ENCODE measurements at places on chromosomes 1 and 21.

- no peak for DNase-seq
Observed at GRCh38 chr21:43317959-43318358, 109.0 kb downstream of the SIK1 start.

GRCh38 chr1:54408147-54409066 lies 2.2 kb upstream of the SSBP3 start:
- DNase-seq = peak; percentile 93

- no peak for DNase-seq
Observed at GRCh38 chr1:202639500-202639899, 70.8 kb downstream of the SYT2 start.

DNA sequence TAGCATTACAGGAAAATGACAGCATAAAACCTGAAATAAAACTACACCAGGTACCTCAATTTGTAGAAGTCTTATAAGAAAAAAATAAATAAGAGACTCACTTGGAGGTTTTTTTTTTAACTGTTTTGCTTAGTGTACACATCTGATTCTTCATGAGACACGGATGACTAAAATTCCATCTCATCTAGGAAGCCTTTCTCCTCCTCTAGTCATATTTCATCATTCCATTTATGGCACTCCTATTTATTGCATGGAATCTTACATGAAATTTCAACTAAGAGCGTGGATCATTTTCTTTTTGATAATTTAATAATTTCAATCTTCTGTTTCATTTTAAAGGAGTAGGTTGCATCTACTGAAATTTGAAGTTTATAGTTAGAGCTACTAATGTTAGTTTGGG lies 1.6 kb upstream of the PTGS2 start:
- DNase-seq = peak; percentile 57

- DNase-seq = no peak
Observed at GRCh38 chr21:24976238-24976637, 631.0 kb downstream of the MRPL39 start.

DNA sequence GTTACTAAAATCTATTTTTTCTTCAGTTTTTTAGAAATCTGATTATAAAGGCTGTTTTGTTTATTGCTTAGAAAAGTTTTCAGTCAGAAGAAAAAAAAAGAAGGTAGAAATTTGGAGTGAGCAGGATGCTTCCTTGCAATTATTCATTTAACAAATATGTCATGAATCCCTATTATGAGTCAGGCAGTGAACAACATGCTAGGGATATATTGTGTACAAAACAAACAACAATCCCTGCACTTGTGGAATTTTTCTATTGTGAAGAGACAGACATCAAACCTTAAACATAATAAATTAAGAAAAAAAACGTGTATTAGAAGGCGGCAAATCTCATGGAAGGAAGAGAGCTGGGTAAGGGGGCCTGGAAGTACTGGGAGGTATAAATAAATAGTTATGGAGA lies 664.1 kb upstream of the CAMK1G start:
- DNase-seq = peak; percentile 30

DNA sequence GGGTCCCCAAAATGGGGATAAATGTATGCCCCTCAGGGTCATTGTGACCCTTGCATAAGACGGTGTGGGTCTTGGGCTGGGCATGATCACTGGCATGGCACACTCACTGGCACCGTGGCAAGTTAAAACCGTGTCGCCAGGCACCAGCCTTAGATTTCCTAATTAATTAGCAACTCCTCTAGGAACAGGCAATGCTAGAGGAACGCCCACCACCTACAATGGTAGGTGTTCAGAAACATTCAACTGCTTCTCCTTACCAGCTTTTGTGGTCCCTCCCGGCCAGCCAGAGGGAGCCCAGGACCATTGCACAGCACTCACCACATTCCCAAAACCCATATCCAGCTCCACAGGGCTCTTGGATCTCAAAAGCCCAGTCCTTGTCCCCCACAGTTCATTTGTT lies 36.4 kb downstream of the EPHA2 start:
- DNase-seq = no peak

DNA sequence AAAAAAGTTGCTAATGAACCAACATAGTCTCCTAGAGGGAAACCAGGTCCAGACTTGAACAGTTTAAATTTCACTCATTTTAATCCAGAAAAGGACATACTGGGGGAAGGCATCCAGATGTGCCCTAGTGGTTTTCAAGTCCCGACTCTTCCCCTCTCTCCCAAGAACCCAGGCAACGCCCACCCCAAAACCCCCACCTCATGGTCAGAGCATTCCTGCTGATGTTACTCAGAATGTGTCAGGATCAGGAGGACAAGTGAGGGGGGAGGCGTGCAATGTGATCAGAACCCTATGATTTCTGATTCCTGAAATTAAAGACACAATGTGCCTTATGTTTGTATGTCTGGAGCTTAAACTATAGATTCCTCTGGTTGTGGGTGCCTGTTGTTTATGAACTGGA lies 1.6 kb upstream of the CTSK start:
- peak; percentile 94 for DNase-seq

DNA sequence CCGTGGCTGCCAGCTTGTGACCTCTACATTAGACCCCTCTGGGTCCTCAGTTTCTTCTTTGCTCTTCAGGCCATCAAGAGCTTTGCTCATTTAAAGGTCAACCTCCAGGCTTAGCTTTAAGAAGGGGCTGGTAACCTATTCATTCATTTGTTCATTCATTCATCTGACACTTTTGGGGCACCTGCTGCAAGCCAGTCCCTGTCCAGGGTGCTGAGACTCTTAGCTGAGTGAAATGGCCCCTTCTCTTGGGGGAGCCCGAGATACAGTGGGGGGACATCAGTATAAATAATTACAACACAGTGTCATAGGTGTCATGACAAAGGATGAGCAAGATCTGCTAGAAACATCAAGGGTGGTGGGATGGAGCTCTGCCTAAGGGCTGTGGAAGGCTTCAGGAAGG lies 10.5 kb upstream of the TTC4 start:
- DNase-seq = no peak

GRCh38 chr1:60223158-60223557 lies 149.6 kb upstream of the C1orf87 start:
- no peak for DNase-seq

DNA sequence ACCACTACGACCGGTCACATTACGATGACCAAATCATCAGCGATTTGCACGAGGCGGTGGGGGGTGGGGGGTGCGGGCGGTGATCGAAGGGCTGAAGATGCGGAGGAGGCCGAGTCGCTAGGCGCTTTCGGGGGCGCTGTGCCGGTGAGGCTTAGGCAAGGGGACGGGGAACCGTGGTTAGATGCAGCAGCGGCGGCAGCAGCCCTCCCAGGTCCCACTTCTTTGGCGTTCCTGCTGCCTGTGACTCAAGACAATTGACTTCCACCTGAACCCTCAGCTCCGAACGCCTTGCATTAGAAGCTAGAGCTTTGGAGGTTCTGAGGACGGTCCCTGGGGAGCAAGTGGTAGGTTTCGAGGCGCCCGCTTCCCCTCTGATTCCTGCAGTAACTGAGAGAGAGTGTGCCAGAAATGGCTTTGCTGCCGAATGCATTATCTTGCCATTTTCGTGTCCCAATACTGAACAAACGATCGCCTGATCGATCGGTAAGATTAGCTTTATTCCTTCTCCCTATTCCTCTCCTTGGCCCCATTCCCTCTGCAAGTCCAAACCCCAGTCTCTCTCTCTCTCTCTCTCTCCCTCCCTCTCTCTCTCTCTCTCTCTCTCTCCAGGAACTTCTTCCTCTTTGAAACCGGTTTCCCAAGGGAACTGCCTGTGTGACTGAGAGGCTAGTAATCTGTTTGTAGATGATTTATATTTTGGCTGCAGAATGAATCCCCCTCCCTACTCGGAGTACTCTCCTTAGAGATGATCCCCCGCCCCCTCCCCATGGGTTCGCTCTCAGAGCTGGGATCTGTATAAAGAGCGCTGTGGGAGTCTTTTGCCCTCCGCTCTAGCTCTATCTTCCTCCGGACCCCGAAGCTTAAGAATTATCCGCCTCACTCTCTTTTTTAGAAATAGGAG lies 735 bp upstream of the BRINP3 start:
- DNase-seq = peak; percentile 2

DNA sequence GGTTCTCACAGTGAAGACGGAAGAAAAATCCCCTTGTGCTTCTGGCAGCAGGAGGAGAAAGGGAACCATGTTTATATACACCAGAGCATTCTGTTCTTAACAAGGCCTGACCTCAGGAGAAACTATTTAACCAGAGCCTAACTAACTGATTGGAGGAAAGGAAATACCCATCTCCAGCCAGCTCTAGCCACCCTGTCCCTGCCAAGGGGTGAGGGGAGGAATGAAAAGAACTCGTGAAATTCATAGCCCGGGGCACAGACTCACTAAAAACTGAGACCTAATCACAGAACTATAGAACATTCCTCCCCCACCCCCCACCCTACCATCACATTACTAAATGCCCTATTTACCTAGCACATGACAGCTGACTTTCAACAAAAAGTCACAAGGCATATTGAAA lies 65.0 kb downstream of the KCNH1 start:
- DNase-seq = no peak

DNA sequence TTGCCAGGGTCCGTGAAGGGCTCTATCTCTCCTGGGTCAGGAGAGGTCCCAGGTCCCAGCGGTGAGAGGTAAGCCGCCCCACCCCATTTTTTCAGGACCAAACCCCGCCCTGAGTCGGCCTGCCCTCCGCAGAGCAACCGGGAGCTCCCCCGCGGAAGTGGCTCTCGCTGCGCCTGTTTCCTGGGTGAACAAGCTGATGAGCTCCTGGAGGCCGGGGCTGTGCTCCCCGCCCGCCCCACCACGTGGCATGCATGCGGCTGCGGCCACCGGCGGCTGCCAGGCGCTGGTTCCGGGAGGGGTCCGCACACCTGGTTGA lies 32.0 kb downstream of the ZBTB17 start:
- DNase-seq = no peak

- DNase-seq = peak; percentile 70
Observed at GRCh38 chr1:235270625-235271024, 57.4 kb downstream of the ARID4B start.

DNA sequence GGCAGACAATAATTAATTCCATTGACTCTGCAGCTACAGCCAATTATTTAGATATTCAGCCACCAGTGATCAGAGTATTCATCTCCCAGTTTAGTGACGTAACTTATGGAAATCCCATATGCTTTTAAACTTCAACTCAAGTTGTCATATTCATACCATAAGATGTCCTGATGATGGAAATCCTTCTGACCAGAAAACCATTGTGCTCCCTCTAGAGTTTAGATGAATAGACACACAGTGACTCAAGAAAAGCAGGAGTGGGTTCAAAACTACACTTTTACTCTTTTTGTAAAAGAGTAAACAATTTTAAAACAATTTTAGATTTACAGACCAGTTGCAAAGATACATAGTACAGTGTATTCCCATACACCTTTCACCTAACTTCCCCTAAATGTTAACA lies 463.7 kb downstream of the KCNT2 start:
- no peak for DNase-seq

- DNase-seq = no peak
Observed at GRCh38 chr1:215672482-215672881, 105.4 kb downstream of the KCTD3 start.

GRCh38 chr1:107830075-107830474 lies 134.9 kb downstream of the VAV3 start:
- DNase-seq = no peak

DNA sequence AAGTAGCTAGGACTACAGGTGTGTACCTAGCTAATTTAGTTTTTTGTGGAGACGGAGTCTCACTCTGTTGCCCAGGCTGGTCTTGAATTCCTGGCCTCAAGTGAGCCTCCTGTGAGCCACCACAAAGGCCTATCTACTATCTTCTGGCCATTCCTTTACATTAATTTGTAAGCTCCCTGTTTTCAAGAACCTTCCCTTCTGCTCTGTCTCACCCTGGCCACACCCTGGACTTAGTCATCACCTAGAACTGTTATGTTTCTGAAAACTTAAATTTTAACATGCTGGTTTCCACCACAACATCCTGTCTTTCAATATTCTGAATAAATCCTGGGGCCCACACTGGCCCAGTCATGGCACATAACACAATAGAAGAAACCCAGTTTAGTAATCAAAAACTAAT lies 4.9 kb upstream of the B4GALT3 start:
- peak; percentile 89 for DNase-seq

DNA sequence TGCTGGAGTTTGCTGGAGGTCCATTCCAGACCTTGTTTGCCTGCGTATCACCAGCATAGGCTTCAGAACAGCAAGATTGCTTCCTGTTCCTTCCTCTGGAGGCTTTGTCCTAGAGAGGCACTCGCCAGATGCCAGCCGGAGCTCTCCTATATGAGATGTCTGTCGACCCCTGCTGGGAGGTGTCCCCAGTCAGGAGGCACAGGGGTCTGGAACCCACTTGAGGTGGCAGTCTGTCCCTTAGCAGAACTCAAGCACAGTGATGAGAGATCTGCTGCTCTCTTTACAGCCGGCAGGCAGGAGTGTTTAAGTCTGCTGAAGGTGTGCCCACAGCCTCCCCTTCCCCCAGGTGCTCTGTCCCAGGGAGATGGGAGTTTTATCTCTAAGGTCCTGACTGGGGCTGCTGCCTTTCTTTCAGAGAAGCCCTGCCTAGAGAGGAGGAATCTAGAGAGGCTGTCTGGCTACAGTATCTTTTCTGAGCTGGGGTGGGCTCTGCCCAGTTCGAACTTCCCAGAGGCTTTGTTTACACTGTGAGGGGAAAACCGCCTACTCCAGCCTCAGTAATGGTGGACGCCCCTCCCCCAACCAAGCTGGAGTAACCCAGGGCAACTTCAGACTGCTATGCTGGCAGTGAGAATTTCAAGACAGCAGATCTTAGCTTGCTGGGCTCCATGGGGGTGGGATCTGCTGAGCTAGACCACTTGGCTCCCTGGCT lies 205.0 kb downstream of the GPR52 start:
- no peak for DNase-seq

- no peak for DNase-seq
Observed at GRCh38 chr1:211352985-211353515, 26.4 kb downstream of the TRAF5 start.

All from fibroblast of mammary gland (primary cell).